Activated CD8-positive, alpha-beta T cell treated with anti-CD3 and anti-CD28 coated beads, Interleukin-2, amount 10 ng/mL, durations not matched to agents 7 days and 5 days (primary cell): ENCODE measurements at places on chromosomes 7 and 10. TPM values are rescaled to one million over a fixed set of nuclear protein-coding genes. Genes with fewer than 3 reads are reported as not detected.

GRCh38 chr7:150756858-150757257 lies 19.6 kb downstream of the GIMAP5 start:
- no peak for DNase-seq

DNA sequence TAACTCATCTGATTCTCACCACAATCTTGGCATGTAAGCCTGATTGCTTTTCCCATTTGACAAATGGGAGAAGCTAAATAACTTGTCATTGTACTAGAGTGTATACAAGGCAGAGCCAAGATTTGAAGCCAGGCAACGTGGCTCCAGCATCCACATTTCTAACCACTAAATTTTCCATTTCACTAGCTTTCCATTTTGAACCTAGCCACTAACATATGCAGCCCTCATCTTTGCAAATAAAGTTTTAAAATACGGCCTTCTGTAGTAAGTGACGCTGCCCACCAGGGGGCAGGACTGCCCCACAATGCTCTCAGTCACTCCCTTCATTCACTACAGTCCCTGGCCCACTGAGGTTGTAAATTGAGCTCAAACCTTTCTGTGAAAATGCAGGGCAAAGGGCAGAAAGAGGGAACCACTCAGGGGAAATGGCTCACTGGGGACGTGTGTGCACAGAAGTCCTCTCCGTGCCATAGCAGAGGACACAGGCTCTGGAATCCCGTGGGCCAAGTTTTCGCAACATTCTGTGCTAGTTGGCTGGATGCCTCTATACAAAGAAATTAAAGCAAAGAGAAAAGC lies 315.7 kb downstream of the TNS3 start:
- DNase-seq, result peak; percentile 50

- DNase-seq, result no peak
Measured at GRCh38 chr10:82358486-82359099, 483.6 kb downstream of the NRG3 start.

- no peak for DNase-seq
Measured at GRCh38 chr7:108384716-108385483, 71.3 kb downstream of the NRCAM start.

DNA sequence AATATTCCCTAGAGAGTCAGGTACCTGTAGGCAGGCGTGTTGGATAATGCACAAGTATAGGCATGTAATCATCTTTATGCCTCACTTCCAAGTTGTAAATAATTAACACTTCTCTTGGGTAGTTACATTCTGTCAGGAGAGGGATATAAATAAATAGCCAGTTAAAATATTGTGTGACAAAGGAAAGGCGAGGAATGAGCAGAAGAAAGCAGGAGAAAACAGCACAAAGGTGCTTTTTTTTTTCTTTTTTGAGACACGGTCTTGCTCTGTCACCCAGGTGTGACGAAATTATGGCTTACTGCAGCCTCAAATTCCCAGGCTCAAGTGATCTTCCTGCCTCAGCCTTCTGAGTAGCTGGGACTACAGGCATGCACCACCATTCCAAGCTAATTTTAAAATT lies 99.2 kb upstream of the LYZL2 start:
- no peak for DNase-seq

DNA sequence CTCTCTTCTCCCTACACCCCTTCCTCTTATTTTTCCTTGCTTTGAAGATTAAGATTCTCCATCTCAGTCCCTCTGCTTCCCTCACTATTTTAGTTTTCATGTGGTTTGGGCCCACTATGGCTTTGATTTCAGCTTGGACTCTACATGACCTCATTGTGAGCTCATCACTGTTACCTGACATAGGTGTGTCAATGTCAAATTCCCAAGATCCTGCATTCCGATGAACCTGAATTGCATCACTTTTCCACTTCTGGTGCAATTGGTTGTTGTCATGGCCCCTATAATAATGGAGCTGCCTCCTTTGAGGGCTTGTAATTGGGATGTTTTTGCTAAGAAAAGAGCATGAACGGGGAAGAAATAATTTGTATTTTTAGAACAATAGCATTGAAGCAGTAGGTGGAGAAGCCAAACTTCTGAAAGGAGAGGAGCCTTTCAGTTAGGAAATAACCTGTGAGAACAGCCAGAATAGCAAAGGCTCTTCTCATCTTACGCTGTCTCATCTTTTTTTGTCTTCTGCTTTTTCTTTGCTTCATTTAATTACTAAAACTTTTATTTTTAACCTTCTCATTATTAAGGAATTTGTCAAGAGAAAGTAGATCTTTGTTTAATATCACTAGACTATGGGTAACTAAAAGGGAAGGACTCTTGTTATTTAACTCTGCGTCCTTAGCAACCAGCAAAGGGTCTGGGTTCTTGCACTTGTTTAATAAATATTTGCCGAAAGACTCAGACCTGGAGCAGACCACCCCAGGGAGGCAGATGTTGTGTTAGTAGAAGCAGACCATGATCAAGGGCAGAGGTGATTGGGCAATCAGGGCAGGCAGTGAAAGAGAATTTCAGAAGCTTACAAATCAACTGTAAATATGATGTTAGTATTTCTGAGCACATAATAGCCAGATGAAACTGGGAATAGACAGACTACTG lies 95.4 kb downstream of the TES start:
- DNase-seq, result no peak

- DNase-seq, result no peak
Measured at GRCh38 chr10:93461807-93462178, 20.3 kb downstream of the MYOF start.

- DNase-seq, result no peak
Measured at GRCh38 chr7:77320137-77320536, 96.0 kb downstream of the GSAP start.

GRCh38 chr10:74518061-74518460 lies 308.3 kb upstream of the KAT6B start:
- DNase-seq, result no peak

Gene SOSTDC1
- not detected for total RNA-seq

Gene PPP1R3C
- total RNA-seq, result not detected

Gene CRPPA
- total RNA-seq, result 0.81 TPM

Gene EPHB6
- 7.0 TPM for total RNA-seq
